Upper lobe of left lung (tissue), 6 donors: ENCODE measurements at places on chromosomes 12 and 14.

- peak; percentile 67 for DNase-seq
Observed at GRCh38 chr12:9797722-9798619, 29.3 kb upstream of the KLRF1 start.

DNA sequence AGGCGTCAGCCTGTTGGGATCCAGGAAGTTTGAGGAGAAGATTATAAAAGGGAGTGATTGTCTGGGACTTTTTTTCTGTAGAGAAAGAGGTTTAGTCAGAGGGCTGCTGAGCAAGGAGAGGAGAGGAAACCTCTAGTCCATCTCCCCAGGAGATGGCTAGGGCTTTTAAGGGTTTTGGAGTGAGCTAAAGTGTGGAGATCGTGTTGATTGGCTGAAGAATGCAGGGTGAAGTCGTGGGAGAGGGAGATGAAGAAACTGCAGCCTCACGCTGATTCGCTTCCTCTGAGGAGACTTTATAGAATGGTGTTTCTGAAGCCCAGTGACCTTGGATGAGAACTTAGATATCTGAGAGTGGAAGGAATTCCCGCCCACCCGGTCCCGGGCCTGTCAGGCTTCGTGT, 193.7 kb upstream of the PWP1 start:
- DNase-seq: no peak

- no peak for DNase-seq
Observed at GRCh38 chr14:87278415-87278814, 714.6 kb downstream of the GALC start.

DNA sequence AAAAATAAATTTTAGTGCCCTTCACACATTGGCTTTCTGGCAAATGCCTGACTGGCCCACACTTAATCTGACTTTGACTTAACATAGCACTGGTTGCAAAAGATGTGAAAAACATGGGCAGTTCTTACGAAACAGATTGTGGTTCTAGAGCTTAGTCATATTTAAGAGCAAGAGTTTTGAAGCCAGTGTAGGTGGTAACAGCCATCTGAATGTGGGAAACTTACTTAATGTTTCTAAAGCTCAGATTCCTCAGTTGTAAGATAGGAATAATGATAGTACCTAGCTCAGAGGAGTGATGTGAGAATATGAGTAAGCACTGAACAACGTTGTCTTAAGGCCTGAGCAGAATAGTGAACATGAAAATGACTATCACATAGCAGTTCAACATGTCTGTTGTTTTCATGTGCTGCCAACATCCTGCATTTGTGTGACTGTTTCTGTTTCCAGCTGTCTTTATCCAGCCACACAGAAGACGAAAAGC, 262.7 kb downstream of the SYT1 start:
- DNase-seq: no peak

- DNase-seq: no peak
Observed at GRCh38 chr12:51921017-51921725, 13.9 kb downstream of the ACVRL1 start.

- DNase-seq: no peak
Observed at GRCh38 chr12:13243516-13244070, 47.1 kb downstream of the EMP1 start.

DNA sequence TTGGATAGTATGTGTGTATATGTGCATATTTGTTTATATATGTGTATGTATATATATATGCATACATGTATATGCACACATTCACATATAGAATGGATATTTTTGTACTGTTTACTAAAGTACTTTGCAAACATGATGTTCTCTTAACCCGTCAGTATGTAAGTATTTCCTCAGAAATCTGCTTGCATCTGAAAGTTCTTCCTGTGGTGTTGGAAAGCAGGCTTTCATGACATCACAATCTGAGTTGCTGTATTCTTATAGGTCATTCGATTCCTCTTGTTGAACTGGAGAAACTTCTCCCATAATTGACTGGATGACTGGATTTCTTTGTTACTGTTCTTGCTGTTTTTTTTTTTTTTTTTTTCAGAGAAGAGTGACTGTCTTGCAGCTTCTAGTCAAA, 29.1 kb downstream of the GABARAPL1 start:
- DNase-seq: no peak

GRCh38 chr12:66456612-66457011, 154.3 kb downstream of the HELB start:
- no peak for DNase-seq

DNA sequence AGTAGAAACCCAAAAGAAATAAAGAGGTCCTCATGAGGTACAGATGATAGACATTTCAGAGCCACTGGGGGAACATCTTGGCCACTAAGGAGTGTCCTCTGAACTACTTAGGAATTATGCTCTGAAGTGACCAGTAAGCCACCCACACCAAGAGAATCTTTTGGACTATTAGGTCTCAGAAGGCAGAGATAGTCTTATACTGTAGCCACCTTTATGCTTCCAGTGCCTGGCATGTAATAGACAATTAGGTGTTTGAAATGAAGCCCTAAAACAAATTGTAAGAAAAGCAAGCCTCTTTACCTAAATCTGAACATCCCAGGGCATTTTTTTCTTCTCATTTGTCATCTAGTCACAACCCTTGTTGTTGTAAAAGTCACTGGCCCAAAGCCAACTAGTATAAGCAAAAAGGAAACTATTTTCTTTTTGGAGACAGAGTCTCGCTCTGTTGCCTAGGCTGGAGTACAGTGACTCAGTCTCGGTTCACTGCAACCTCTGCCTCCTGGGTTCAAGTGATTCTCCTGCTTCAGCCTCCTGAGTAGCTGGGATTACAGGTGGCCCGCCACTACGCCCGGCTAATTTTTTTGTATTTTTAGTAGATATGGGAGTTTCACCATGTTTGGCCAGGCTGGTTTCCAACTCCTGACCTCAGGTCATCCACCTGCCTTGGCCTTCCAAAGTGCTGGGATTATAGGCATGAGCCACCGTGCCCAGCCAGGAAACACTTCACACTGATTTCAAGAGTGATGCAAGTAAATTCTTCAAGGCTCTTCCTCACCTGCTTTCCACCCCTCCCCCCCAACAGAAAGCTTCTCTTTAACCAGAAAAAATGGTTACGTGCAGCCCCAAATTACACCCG, 11.1 kb downstream of the PLEKHA5 start:
- DNase-seq: no peak

DNA sequence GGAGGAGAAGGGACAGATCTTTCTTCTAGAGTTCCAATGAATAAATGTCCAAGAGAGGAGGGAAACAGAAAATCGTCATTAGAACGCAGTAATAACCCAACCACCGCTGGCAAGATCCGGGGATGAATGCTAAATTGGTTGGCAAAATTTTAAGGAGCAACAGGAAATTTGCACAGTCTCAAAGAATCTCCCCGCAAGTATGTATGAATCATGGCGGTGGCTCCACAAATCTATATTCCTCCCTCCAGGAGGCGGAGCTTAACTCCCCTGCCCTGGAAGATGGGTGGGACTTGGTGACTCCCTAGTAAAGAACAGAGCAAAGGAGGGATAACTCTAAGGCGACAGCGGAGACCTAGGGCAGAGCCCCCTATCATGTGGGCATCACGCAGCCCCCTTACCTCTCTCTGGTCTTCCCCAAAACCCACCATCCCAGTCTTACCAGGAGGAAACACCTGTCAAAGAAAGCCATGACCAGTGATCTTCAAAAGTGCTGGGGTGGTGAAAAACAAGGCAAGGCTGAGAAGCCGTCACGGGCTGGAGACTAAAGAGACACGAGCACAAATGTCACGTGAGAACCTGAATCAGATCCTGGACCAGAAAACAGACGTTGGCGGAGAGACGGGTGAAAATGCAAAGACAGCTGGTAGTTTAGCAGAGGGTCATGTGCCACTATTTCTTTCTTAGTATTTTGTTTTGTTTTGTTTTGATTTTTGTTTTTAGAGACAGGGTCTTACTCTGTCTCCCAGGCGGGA, 125.8 kb downstream of the NCOR2 start:
- DNase-seq: no peak

DNA sequence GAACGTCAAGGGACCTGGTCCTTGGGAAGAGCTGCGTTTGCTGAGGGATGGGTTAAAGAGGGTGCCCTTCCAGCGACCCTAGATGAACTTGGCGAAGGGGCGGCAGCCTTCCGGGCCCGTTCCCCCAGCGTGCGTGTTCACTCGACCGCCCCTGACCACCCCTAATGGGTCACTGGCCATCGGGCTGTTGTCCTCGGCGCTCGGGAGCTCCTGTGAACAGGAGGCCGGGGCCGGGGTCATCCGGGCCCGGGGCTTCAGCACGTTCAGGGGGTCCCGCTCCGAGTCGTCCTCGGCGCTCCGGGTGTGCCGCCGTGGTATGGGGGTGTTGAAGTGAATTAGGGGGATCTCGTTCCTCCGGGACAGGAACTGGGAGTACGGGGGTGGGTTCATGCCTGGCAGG, 9.2 kb downstream of the FGF23 start:
- DNase-seq: no peak

- no peak for DNase-seq
Observed at GRCh38 chr14:89024691-89025090, 200.2 kb downstream of the TTC8 start.

DNA sequence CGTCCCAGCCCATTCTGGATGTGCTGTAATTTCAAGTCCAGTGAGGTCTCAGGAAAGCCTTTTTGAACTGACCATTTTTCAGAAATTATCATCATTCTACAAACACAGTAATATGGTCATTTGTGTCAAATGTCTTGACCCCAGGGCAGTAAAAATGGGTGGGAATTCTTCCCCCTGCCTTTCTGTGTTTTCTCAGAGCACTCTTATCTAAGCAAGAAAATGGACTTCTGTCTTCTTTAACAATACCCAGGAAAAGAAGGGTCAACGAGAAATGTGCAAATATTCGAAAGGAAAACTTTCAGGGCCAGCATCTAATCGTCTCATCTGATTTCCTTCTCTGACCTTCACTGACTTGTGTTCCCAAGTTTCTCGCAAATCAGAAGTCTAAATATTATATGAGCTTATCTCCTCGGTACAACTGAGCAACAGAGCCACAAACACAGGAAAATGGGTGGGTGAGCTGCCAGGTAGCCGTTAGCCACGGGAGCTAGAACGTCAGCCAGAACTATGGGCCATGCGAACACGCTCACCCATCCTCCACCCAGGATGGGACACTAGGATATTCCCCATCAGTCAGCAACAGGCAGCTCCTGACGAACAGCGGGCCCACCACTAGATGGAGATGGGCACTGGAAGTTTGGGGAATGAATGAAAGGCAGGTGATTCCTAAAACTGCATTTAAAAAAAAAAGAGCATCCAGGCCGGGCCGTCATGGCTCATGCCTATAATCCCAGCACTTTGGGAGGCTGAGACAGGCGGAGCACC, 57.1 kb downstream of the VWF start:
- no peak for DNase-seq

GRCh38 chr12:67414011-67414715, 145.0 kb downstream of the CAND1 start:
- DNase-seq: no peak

- DNase-seq: no peak
Observed at GRCh38 chr14:62939970-62940369, 105.3 kb downstream of the KCNH5 start.

DNA sequence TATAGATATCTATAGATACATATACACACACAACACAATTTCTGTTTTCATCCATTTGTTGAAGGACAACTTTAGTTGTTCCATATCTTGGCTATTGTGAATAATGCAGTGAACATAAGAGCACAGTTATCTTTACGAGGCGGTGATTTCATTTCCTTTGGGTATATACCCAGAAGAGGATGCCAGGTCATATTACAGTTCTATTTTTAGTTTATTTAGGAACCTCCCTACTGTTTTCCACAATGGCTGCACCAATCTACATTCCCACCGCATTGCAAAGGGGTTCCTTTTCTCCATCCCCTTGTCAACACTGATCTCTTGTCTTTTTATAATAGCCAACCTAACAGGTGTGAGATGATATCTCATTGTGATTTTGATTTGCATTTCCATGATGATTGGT, 143.4 kb upstream of the ARHGAP5 start:
- no peak for DNase-seq

- no peak for DNase-seq
Observed at GRCh38 chr14:74302152-74302628, 544 bp downstream of the ABCD4 start.

GRCh38 chr12:100229036-100229635, 28.5 kb downstream of the ACTR6 start:
- no peak for DNase-seq

- DNase-seq: no peak
Observed at GRCh38 chr14:103741876-103742275, 26.3 kb downstream of the ZFYVE21 start.
